ENCODE measurements at places on chromosomes 13 and 19. TPM values are rescaled to one million over a fixed set of nuclear protein-coding genes. Genes with fewer than 3 reads are reported as not detected.

- H3K4me1 ChIP-seq: no peaks in the 10 kb centered on the region
- no peak overlapping the region for H3K27ac ChIP-seq
- H3K27me3 ChIP-seq: no peaks in the 10 kb centered on the region
Observed at GRCh38 chr19:5154129-5154798, 185.4 kb downstream of the KDM4B start.

PSG2 gene
- polyA plus RNA-seq: not detected

PRPF31 gene
- 74.8 TPM for polyA plus RNA-seq

- H3K27me3 ChIP-seq: no peaks in the 10 kb centered on the region
- no peak overlapping the region for H3K4me3 ChIP-seq
- no peak overlapping the region for H3K27ac ChIP-seq
- H3K4me1 ChIP-seq: peaks cover 13% of the 10 kb centered on the region
Observed at GRCh38 chr13:110520431-110521295, 40.9 kb downstream of the RAB20 start.

SIAH3 gene
- polyA plus RNA-seq: not detected

DNA sequence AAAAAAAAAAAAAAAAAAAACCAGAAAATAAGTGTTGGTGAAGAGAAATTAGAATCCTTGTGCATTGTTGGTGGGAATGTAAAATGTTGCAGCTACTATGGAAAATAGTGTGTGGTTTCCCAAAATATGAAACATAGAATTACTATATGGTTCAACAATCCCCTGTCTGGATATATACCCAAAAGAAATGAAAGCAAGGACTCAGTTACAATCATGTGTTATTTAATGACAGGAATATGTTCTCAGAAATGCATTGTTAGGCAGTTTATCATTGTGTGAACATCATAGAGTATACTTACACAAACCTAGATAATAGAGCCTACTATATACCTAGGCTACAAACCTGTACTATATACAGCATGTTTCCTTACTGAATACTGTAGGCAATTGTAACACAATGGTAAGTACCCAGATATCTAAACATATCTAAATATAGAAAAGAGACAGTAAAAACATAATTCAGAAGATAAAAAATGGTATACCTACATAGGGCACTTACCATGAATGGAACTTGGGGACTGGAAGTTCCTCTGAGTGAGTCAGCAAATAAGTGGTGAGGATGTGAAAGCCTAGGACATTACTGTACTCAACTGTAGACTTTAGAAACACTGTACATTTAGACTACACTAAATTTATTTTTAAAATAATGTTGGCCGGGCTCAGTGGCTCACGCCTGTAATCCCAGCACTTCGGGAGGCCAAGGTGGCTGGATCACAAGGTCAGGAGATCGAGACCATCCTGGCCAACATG lies 25.7 kb upstream of the SLC7A1 start:
- H3K27ac ChIP-seq: no peak overlapping the region
- H3K4me3 ChIP-seq: no peak overlapping the region
- no peaks in the 10 kb centered on the region for H3K36me3 ChIP-seq
- no peak for DNase-seq
- no peaks in the 10 kb centered on the region for H3K4me1 ChIP-seq

DNA sequence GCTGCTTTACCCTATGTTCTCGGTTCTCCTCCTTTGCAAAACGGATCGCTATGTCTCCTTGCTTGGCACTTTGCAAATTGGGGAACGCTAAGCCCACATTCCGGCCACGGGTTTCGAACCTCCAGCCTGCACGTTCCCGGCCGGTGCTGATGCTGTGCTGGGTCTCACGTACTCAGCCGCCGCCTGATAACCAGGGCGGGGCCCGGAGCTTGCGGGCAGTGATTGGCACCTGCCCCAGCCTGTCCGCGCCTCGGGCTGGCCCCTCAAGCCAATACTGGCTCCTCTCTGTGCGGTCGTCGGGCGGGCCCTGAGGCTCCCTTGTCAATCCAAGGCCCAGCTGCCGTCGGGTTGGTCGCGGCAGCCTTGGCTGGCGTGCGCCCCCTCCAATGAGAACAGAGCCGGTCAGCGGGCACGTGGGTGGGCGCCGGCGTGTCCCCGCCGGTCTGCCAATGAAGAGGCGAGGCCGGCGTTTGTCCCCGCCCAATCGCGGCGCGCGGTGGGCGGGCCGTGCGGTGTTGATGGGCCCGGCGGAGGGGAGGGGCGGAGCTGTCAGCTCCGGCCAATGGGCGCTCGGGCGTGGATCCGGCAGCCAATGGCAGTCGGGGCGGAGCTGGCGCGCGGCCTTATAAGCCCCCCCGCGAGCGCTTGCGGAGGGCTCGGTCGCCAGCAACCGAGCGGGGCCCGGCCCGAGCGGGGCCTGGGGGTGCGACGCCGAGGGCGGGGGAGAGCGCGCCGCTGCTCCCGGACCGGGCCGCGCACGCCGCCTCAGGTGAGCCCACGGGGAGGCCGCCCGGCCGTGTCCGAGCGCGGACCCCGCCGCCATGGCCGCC lies at the start of gene KDM4B:
Gene KDM4B, plus strand, starts transcription at position 652 of the 830 bp plus-strand sequence. CDS start 63,778 bp downstream, outside the sequence.
- peaks cover 29% of the 10 kb centered on the region for H3K4me1 ChIP-seq
- H3K27ac ChIP-seq: peak within 1 kb of the TSS; percentile 67
- no peaks in the 10 kb centered on the region for H3K27me3 ChIP-seq
- H3K36me3 ChIP-seq: no peaks in the 10 kb centered on the region
- peak; percentile 100 for DNase-seq
- H3K4me3 ChIP-seq: peak within 1 kb of the TSS; percentile 78

DNA sequence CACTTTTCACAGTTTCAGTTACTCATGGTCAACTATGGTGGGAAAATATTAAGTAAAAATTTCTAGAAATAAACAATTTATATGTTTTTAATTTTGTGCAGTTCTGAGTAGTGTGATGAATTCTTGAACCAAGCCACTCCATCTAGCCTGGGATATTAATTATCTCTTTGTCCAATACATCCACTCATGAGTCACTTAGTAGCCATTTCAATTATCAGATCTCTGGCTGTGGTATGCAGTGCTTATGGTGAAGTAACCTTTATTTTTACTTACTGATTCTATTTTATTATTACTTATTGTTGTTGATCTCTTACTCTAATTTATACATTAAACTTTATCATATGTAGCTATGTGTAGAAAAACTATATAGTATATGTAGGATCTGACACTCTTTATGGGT lies 128.9 kb upstream of the KLHL1 start:
- H3K27ac ChIP-seq: no peak overlapping the region
- H3K36me3 ChIP-seq: no peaks in the 10 kb centered on the region
- no peaks in the 10 kb centered on the region for H3K27me3 ChIP-seq
- H3K4me3 ChIP-seq: no peak overlapping the region
- no peaks in the 10 kb centered on the region for H3K4me1 ChIP-seq
- DNase-seq: no peak

PPFIA3 gene
- not detected for polyA plus RNA-seq

USP12 gene
- polyA plus RNA-seq: 16.9 TPM

- H3K4me1 ChIP-seq: no peaks in the 10 kb centered on the region
- peaks cover 41% of the 10 kb centered on the region for H3K36me3 ChIP-seq
- H3K4me3 ChIP-seq: no peak overlapping the region
- no peak overlapping the region for H3K27ac ChIP-seq
- H3K27me3 ChIP-seq: no peaks in the 10 kb centered on the region
Observed at GRCh38 chr19:10815007-10815536, 20.9 kb downstream of the TMED1 start.

DNA sequence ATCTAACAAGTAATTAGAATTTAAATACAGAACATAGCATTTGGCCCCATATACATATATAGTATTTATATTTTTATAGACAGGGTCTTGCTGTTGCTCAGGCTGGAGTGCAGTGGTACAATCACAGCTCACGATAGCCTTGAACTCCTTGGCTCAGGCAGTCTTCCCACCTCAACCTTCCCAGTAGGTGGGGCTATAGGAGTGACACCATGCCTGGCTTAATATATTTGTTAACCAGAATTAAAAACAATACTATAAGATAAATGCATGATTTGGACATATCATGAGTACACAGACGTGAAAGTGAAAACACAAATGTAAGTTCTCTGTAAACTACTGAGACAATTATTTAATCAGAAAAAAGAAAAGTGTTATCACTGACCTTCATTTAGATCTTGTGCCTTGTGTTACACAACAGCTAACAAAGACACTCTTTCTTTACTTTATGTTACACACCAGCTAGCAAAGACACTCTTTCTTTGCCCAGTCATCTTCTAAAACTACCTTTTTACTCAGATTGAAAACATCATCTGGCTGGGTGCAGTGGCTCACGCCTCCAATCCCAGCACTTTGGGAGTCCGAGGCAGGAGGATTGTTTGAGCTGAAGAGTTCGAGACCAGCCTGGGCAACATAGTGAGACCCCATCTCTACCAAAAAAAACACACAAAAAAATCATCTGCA lies 22.6 kb downstream of the CARS2 start:
- peak; percentile 30 for DNase-seq
- no peaks in the 10 kb centered on the region for H3K4me1 ChIP-seq
- no peak overlapping the region for H3K4me3 ChIP-seq
- no peak overlapping the region for H3K27ac ChIP-seq
- peaks cover 67% of the 10 kb centered on the region for H3K36me3 ChIP-seq

DNA sequence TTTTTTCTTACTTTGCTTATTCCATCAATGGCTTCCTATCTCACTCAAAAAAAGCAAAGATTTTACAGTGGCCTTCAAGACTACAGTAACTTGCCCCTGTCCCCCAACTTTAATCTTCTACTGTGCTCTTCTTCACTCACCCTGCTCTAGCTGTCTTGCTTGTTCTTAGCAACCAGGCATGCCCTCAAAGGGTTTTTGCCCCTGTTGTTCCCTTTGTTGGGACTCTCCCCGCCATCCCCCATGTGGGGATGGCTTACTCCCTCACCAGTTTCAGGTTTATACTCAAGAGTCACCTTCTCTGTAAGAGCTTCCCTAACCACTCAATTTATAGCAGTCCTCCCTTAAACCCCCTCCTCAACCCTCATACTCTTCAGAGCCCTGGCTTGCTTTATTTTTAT lies 5.4 kb downstream of the MTMR6 start:
- peaks cover 45% of the 10 kb centered on the region for H3K4me1 ChIP-seq
- peak overlapping the region; percentile 41 for H3K27ac ChIP-seq
- H3K4me3 ChIP-seq: no peak overlapping the region
- H3K36me3 ChIP-seq: peaks cover 3% of the 10 kb centered on the region

PSG7 gene
- not detected for polyA plus RNA-seq

MISP gene
- not detected for polyA plus RNA-seq

ZNF66 gene
- 4.6 TPM for polyA plus RNA-seq

- no peaks in the 10 kb centered on the region for H3K4me1 ChIP-seq
- H3K27me3 ChIP-seq: peaks cover 5% of the 10 kb centered on the region
- H3K4me3 ChIP-seq: no peak overlapping the region
- no peaks in the 10 kb centered on the region for H3K36me3 ChIP-seq
Observed at GRCh38 chr13:97058391-97058790, 64.1 kb upstream of the OXGR1 start.

Data from CD4-positive, CD25-positive, alpha-beta regulatory T cell (primary cell).